ENCODE measurements at places on chromosomes 5 and 9.

DNA sequence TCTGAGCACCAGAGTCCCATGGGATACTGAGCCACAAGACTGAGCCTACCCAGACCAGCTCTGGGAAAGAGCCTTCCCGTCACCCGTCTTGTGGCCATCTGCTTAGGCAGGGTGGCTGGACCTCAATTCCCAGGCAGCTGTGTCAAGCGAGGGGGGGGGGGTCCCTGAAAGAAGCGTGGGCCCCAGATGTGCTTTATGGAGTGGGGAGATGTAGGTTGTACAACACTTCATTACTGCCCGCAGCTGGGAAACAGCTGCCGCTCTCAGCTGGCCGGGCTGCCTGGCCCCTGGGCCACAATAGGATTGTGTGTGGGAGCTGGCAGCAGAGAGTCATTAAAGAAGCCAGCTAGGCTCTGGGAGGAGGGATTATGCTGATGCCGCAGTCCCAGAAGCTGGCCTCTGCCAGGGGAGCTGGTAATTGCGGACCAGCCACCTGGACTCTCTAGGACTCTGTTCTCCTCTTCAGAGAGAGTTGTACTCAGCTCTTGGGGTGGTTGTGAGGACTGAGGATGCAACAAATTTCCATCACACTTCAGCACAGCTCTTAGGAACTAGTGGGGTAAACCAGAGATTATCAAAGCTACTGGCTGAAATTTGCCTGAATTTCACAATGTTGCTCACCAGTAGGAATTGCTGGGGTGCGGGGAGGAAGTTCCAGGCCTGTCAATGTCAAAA lies 145.4 kb downstream of the GADD45G start:
- no peak for DNase-seq

DNA sequence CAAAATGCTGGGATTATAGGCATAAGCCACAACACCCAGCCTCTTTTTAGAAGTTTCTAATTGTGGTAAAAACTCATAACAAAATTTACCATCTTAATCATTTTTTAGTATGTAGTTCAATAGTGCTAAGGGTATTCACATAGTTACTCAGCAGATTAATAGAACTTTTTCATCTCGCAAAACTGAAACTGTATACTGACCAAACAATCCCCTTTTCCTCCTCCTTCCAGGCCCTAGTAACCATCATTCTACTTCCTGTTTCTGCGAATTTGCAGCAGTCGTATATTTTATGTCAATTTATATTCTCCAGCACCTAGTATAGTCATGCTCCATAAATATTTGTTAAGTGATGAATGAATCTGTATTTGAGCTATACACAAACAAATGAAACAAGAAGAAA lies 86.3 kb upstream of the ERBIN start:
- DNase-seq, result no peak

GRCh38 chr5:52961274-52961681 lies 27.9 kb upstream of the ITGA2 start:
- DNase-seq, result no peak

DNA sequence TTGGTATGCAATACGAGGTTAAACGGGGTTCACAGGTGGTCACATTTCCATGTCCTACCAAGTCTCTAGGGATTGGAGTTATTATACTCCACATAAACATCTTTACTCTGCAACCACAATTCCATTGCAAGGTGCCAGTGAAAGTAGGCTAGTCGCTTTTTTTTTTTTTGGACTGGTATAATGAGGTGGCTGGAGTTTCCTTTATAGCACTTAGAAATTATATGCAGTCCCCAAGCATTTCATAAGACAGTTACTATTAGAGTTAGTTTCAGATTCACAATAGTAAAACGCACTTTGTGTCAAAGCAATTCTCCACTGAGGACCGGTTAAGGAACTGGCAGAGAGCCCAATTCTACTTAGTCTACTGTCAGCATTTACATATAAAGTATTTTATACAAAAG lies 1.4 kb downstream of the MEF2C start:
- no peak for DNase-seq

DNA sequence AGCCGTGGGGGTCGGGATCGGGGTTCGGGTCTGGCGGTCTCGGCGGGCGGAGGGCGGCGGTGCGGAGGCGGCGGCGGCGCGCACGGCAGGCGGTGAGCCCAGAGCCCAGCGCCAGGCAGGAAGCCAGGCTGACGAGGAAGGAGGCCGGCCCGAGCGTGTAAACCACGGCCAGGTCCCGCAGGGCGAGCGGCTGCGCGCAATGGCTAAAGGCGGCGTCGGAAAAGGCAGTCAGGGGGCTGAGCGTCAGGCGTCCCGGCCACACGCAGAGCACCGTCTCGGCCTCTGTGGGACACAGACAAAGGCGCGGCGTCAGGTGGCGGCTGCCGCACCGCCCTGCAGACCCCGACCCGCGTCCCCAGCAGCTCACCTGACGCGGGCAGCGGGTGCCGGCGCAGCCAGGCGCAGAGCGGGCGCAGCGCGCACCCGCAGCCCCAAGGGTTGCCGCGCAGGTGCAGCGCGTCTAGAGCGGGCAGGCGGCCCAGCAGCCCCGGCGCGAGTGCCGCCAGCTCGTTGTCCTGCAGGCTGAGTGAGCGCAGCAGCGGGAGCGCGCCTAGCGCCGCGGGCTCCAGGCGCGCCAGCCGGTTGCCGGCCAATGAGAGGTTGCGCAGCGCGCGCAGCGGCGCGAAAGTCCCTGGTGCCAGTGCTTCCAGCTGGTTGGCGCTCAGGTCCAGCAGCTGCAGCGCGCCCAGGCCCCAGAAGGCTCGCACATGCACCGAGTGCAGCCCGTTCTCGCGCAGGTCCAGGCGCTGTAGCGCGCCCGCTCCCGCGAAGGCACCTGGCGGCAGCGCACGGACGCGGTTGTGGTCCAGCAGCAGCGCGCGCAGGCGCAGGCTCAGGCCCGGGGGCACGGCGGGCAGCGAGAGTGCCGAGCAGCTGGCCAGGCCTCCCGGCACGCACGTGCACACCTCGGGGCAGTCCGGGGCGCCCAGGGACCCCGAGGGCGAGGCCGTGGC lies 671 bp downstream of the LRRC26 start:
- no peak for DNase-seq

GRCh38 chr5:61816146-61816545 lies 484.1 kb downstream of the ZSWIM6 start:
- DNase-seq, result no peak

DNA sequence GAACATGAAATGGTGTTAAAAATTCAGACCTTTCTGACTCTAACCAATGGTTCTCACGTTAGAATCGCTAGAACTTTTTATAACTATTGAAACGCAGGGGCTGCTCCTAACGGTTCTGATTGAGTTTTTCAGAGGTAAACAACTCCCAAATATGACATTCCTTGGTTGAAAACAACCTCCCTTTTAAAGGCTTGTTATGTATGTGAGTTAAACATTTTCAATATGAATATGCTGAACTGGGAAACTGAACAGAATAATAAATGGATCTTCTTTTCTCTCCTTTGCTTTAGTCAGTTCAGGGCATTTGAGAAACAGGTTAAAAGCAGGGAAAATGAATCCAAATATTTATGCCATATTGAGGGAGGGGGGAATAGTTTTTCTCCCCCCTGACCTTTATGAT lies 13.2 kb upstream of the DPYSL3 start:
- DNase-seq, result no peak

- no peak for DNase-seq
Observed at GRCh38 chr5:84260140-84260539, 124.5 kb downstream of the EDIL3 start.

All from activated CD4-positive, alpha-beta T cell treated with anti-CD3 and anti-CD28 coated beads, Interleukin-2, Interleukin-4, amounts not matched to agents 100 ng/mL and 50 ng/mL, durations not matched to agents 16 hours and 8 hours (primary cell).